ENCODE measurements at places on chromosomes 2 and 18. TPM values are rescaled to one million over a fixed set of nuclear protein-coding genes. Genes with fewer than 3 reads are reported as not detected.

GALNT3 gene
- 33.1 TPM for total RNA-seq

MYO1B gene
- 48.5 TPM for total RNA-seq

SLC9A2 gene
- total RNA-seq: 13.4 TPM

DNA sequence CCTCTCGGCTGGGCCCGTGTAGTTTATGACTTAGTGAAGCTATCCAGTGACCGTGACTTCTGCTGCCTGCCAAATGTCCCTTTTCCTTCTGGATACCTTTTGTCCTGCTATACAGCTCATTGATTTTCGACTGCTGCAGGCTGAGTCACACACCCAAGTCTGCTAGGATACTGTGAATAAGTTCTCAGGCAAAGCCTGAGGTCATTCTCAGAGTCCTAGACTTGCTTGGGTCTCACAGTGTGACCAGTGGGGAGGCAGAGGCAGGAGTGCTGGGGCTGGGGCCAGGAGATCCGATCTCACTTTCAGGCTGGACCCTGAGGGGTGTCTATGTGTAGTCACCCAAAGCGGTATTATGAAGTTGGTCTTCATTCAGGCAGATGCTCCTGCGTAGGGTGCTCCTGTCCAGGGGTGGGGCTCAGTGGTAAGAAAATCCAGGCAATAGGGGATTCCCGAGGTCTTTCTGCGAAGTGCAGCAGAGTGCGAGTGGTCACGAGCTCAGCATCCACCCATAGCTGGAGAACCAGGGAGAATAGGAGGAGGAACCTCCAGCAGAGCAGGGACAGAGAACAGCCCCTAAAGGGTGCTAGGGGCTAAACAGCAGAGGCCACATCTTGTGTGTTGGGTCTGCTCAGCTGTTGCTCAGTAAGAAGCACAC is 268.6 kb upstream of the NCKAP5 start:
- H3K36me3 ChIP-seq: no peaks in the 10 kb centered on the region
- no peak for DNase-seq
- no peaks in the 10 kb centered on the region for H3K27me3 ChIP-seq
- H3K4me3 ChIP-seq: no peak overlapping the region
- no peaks in the 10 kb centered on the region for H3K4me1 ChIP-seq
- no peak overlapping the region for H3K27ac ChIP-seq

IGFBP5 gene
- total RNA-seq: 10.0 TPM

GRCh38 chr2:60882971-60883753 is 1.8 kb downstream of the REL start:
- H3K27me3 ChIP-seq: no peaks in the 10 kb centered on the region
- DNase-seq: peak; percentile 5
- peaks cover 37% of the 10 kb centered on the region for H3K4me1 ChIP-seq
- H3K4me3 ChIP-seq: peak overlapping the region; percentile 78

VWA3B gene
- not detected for total RNA-seq

- no peak overlapping the region for H3K4me3 ChIP-seq
- DNase-seq: peak; percentile 65
- H3K27me3 ChIP-seq: no peaks in the 10 kb centered on the region
- H3K27ac ChIP-seq: peak overlapping the region; percentile 55
- no peaks in the 10 kb centered on the region for H3K36me3 ChIP-seq
Measured at GRCh38 chr2:150911766-150912280, 349.8 kb downstream of the RBM43 start.

GRCh38 chr18:24595561-24596031 is 135.2 kb downstream of the HRH4 start:
- no peak overlapping the region for H3K27ac ChIP-seq
- H3K27me3 ChIP-seq: peaks cover 12% of the 10 kb centered on the region
- no peak for DNase-seq
- H3K4me1 ChIP-seq: no peaks in the 10 kb centered on the region
- no peaks in the 10 kb centered on the region for H3K36me3 ChIP-seq
- H3K4me3 ChIP-seq: no peak overlapping the region

PRKD3 gene
- 27.5 TPM for total RNA-seq

- H3K4me1 ChIP-seq: no peaks in the 10 kb centered on the region
- H3K36me3 ChIP-seq: no peaks in the 10 kb centered on the region
- no peak overlapping the region for H3K27ac ChIP-seq
- no peak overlapping the region for H3K4me3 ChIP-seq
- DNase-seq: no peak
Measured at GRCh38 chr2:137138263-137138662, 372.9 kb downstream of the THSD7B start.

HJURP gene
- 109 TPM for total RNA-seq

GRCh38 chr18:50158866-50159653 is 35.9 kb downstream of the MYO5B start:
- peak overlapping the region; percentile 78 for H3K27ac ChIP-seq
- no peaks in the 10 kb centered on the region for H3K27me3 ChIP-seq
- peak overlapping the region; percentile 9 for H3K4me3 ChIP-seq
- H3K4me1 ChIP-seq: peaks cover 86% of the 10 kb centered on the region
- no peaks in the 10 kb centered on the region for H3K36me3 ChIP-seq

DNA sequence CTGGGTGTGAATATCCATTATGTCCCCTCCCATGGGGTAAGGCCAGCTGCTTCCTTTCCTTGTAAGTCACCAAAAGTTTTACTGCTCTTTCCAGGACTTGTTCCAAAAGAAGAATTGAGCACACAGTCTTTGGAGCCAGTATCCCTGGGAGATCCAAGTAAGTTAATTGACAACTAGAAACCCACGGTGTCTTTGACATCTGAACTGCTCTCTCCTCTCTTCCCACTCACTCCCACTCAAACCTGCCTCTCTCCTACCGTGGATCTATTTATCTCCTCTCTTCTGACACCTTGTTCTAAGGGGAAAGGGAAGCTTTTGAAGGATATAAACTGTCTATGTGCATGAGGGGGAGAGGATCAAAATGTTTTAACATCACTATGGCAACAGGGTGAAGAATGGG is 86.7 kb downstream of the VIT start:
- no peaks in the 10 kb centered on the region for H3K36me3 ChIP-seq
- DNase-seq: no peak
- H3K27ac ChIP-seq: no peak overlapping the region
- no peak overlapping the region for H3K4me3 ChIP-seq
- peaks cover 10% of the 10 kb centered on the region for H3K27me3 ChIP-seq

MAIP1 gene
- total RNA-seq: 17.2 TPM

GRCh38 chr18:34951625-34952379 is 89.4 kb upstream of the MAPRE2 start:
- no peak for DNase-seq
- H3K27ac ChIP-seq: no peak overlapping the region
- H3K36me3 ChIP-seq: no peaks in the 10 kb centered on the region
- H3K4me1 ChIP-seq: peaks cover 11% of the 10 kb centered on the region

- no peaks in the 10 kb centered on the region for H3K4me1 ChIP-seq
- H3K27me3 ChIP-seq: no peaks in the 10 kb centered on the region
- H3K27ac ChIP-seq: no peak overlapping the region
- no peaks in the 10 kb centered on the region for H3K36me3 ChIP-seq
- no peak for DNase-seq
Measured at GRCh38 chr2:83069724-83070123, 1389.4 kb downstream of the SUCLG1 start.

DNA sequence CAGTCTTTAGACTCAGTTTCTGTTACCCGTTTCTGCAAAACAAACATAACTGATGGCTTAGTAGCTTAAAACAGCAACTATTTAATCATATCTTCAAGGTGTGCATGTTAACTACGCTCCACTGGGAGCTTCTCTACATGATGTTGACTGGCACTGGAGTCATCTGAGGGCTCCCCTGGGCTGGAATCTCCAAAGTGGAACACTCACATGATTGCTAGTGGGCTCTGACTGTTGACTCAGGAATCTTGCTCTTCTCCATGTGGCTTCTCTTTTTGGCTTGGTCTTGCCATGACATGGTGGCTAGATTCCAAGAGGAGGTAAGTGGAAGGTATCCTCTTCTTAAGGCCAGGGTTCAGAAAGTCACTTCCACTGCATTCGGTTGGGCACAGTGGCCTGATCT is 160.8 kb downstream of the PMAIP1 start:
- no peaks in the 10 kb centered on the region for H3K36me3 ChIP-seq
- H3K4me3 ChIP-seq: no peak overlapping the region
- H3K27ac ChIP-seq: no peak overlapping the region
- DNase-seq: no peak
- H3K4me1 ChIP-seq: no peaks in the 10 kb centered on the region
- H3K27me3 ChIP-seq: no peaks in the 10 kb centered on the region

CNNM3 gene
- 28.8 TPM for total RNA-seq

PROC gene
- 5.8 TPM for total RNA-seq

Data from PC-9 (cell line).